ENCODE measurements at places on chromosomes 5 and 9.

- peak; percentile 64 for DNase-seq
Measured at GRCh38 chr9:125889476-125890419, 142.6 kb downstream of the PBX3 start.

GRCh38 chr9:122106576-122106975 lies 13.5 kb upstream of the TTLL11 start:
- no peak for DNase-seq

DNA sequence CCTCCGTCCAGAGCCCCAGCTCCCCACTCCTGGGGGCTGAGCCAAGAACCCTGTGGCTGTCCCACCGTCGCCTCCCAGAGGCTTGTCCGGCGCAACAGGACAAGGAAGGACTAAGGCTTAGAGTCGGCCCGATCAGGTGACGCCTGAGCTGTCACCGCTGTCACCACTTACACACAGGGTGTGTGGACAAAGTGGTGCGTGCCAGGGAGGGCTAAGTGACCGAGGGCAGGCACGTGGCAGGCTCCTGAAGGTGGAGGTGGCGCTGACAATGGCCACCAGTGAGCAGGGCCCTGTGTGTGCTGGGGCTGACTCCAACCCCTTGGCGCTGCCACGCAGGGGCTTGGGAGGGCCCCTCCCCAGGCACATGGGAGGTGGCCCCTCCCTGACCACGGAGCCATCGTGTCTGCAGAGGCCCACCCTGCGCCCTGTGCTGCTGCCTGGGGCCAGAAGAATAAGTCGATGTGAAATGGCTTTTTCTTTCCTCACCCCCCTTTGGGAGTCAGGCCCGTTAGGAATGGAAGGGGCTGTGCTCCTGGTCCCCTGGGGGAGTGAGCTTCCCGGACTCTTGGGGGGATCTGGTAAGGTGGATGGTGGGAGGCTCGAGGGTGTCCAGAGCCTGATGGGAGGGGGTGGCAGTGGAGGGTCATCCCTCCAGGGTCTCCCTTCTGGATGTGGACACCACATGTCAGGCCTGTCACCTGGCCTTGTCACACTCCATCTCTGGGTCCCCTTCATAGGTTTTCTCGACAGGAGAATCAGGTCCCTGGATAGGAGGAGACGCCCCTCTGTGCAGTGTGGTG lies 2.6 kb upstream of the GPSM1 start:
- no peak for DNase-seq

DNA sequence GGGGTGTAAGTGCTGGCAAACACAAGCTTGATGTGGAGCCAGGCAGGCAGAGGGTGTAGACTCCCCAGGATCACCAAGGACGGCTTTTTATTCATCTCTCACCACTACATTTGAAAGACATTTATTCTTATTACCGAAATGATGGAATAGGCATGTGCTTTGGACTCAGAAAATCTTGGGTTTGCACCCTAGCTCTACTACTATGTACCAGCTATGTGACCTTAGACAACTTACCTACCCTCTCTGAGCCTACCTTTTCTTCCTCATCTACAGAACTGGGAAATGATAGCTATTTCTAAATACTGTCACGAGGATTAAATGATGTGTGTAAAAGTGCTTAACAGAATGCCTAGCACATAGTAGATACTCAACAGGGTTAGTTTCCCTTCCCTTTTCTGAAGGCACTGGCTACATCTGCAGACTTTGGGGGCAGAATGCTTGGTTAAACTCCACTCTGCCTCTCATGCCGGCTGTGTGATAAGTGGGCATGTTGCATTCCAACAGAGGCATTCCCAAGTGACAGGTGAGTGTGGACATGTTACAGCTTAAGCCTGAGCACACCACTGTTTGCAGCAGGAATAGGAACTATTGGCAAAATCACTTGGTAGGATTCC lies 94.8 kb downstream of the SLC1A3 start:
- no peak for DNase-seq

- DNase-seq: no peak
Measured at GRCh38 chr9:108300306-108301287, 555.2 kb downstream of the ACTL7B start.
